Left lung (tissue), 14 donors: ENCODE measurements at places on chromosomes 5 and 9. TPM values are rescaled to one million over a fixed set of nuclear protein-coding genes. Genes with fewer than 3 reads are reported as not detected.

GRCh38 chr9:36764364-36765076, 191.8 kb downstream of the MELK start:
- H3K4me1 ChIP-seq, result no peaks in the 10 kb centered on the region
- H3K36me3 ChIP-seq, result no peaks in the 10 kb centered on the region
- no peak for DNase-seq

DNA sequence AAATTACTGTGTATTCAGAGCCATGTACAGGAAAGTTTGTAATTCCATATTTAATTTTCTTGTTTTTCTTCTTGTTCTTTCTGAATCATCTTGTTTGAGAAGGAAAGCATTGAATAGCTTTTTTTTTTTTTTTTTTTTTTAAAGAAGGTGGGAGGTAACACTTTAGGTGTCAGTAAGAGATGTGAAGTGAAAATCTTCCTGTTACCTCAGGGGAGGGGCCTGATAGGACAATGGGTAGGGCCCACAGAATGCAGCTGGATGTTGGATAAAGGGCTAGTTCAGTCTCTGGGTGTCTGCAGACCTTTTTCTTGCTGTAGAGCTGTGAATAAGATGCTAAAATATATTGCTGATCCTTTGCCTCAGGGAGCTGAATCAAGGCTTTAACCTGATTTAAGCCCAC, 317.4 kb downstream of the MAN2A1 start:
- H3K36me3 ChIP-seq, result no peaks in the 10 kb centered on the region
- no peaks in the 10 kb centered on the region for H3K27me3 ChIP-seq
- DNase-seq, result no peak
- H3K4me3 ChIP-seq, result no peak overlapping the region
- H3K4me1 ChIP-seq, result no peaks in the 10 kb centered on the region

Gene CTXN3
- total RNA-seq, result not detected

DNA sequence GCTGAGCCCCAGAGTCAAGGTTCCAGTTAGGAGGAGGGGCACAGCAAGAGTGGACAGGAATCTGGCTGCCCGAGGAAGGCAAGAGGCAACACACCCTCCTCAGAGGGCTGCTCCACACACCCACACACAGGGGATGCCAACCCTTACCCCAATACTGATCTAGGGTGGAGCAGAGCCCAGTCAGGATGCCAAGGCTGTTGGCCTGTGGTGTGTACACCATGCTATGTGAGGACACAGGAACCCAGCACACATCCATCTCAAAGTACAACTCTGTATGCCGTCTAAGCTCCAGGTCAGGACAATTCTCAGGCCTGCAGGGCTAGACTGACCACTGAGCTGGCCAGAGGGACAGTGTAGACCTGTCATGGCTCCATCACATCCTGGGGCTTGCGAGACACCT, 2.6 kb downstream of the SEPTIN8 start:
- peaks cover 47% of the 10 kb centered on the region for H3K27me3 ChIP-seq
- no peak for DNase-seq
- no peak overlapping the region for H3K4me3 ChIP-seq
- no peaks in the 10 kb centered on the region for H3K36me3 ChIP-seq
- H3K27ac ChIP-seq, result no peak overlapping the region
- peaks cover 14% of the 10 kb centered on the region for H3K4me1 ChIP-seq

Gene ECSCR
- 48.9 TPM for total RNA-seq

DNA sequence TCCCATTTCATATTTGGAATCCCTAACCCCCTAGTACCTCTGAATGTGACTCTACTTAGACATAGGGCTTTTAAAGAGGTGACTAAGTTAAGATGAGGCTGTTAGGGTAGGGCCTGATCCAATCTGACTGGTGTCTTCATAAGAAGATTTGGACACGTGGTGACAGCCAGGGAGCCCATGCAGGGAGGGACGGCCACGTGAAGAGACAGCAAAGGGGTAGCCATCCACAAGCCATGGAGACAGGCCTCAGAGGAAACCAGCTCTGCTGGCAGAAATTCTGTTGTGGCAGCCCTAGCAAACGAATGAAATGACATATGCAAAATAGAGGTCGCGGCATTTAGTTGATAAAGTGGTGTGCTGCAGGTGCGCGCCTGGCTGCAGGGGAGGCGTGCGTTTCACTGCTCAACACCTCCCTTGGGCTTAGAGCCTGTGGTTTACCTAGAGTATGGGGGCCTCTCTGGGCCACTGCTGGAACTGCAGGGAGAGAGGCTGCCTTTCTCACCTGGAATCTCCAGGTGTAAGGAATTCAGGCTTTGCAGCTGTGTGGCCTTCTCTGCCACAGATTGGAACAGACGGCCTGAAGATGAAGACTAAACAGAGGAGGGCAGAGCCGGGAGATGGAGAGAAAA, 7.1 kb upstream of the AFAP1L1 start:
- no peak for DNase-seq
- H3K36me3 ChIP-seq, result no peaks in the 10 kb centered on the region
- no peak overlapping the region for H3K27ac ChIP-seq
- H3K27me3 ChIP-seq, result no peaks in the 10 kb centered on the region

- H3K36me3 ChIP-seq, result no peaks in the 10 kb centered on the region
These were observed 2.6 kb upstream of the SLC25A51 start for GRCh38 chr9:37906312-37907239.

GRCh38 chr5:57338068-57338867, 144.3 kb downstream of the ACTBL2 start:
- no peaks in the 10 kb centered on the region for H3K27me3 ChIP-seq
- no peak overlapping the region for H3K4me3 ChIP-seq
- no peaks in the 10 kb centered on the region for H3K36me3 ChIP-seq
- H3K4me1 ChIP-seq, result no peaks in the 10 kb centered on the region
- DNase-seq, result no peak

GRCh38 chr5:136051486-136052220, 22.9 kb downstream of the TGFBI start:
- no peak overlapping the region for H3K27ac ChIP-seq
- H3K4me1 ChIP-seq, result peaks cover 5% of the 10 kb centered on the region
- peak; percentile 27 for DNase-seq
- H3K36me3 ChIP-seq, result peaks cover 59% of the 10 kb centered on the region
- no peak overlapping the region for H3K4me3 ChIP-seq

- H3K4me1 ChIP-seq, result peaks cover 13% of the 10 kb centered on the region
- no peak for DNase-seq
These were observed 93.9 kb downstream of the ZSWIM6 start for GRCh38 chr5:61425918-61426317.

GRCh38 chr5:67173959-67174358, 22.6 kb downstream of the CD180 start:
- no peak overlapping the region for H3K4me3 ChIP-seq
- H3K27me3 ChIP-seq, result no peaks in the 10 kb centered on the region
- H3K27ac ChIP-seq, result no peak overlapping the region
- no peaks in the 10 kb centered on the region for H3K36me3 ChIP-seq
- H3K4me1 ChIP-seq, result no peaks in the 10 kb centered on the region

DNA sequence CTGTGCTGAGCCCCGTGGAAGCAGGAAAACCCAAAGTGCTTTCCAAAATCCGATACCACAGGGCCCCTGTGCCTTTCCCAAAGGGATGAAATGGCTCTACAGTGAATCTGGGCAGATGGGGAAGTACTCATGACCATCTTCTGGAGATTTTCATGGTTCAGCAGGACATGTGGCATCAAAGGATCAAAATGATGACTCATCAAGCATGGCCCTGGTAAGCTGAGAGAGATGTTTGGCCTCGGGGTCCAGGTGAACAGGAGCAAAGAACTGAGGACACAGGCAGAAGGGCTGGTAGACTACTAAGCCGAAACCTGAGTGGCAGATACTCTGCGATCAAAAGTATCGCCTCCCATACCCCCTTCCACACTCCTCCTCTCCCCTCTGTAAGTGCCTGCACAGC, 160.0 kb upstream of the EFNA5 start:
- no peaks in the 10 kb centered on the region for H3K4me1 ChIP-seq
- H3K27me3 ChIP-seq, result no peaks in the 10 kb centered on the region
- no peaks in the 10 kb centered on the region for H3K36me3 ChIP-seq
- no peak overlapping the region for H3K4me3 ChIP-seq

Gene OTP
- not detected for total RNA-seq

DNA sequence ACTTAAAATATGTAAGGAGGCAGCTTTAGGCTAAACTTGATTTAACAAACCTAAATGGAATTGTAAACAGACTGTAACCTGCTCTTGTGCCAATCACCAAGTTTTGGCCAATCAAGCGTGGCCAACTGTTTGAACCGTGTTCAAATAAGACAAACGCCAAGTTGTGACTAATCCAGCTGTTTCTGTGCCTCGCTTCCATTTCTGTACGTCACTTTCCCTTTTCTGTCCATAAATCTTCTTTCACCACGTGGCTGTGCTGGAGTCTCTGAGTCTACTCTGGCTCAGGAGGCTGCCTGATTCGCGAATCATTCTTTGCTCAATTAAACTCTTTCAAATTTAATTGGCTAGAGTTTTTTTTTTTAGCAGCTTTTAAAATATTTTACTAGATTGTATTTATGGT, 71.3 kb downstream of the LIX1 start:
- H3K36me3 ChIP-seq, result no peaks in the 10 kb centered on the region
- no peaks in the 10 kb centered on the region for H3K27me3 ChIP-seq
- H3K4me1 ChIP-seq, result peaks cover 4% of the 10 kb centered on the region
- H3K4me3 ChIP-seq, result no peak overlapping the region
- H3K27ac ChIP-seq, result no peak overlapping the region

Gene ZNG1F
- 8.7 TPM for total RNA-seq

DNA sequence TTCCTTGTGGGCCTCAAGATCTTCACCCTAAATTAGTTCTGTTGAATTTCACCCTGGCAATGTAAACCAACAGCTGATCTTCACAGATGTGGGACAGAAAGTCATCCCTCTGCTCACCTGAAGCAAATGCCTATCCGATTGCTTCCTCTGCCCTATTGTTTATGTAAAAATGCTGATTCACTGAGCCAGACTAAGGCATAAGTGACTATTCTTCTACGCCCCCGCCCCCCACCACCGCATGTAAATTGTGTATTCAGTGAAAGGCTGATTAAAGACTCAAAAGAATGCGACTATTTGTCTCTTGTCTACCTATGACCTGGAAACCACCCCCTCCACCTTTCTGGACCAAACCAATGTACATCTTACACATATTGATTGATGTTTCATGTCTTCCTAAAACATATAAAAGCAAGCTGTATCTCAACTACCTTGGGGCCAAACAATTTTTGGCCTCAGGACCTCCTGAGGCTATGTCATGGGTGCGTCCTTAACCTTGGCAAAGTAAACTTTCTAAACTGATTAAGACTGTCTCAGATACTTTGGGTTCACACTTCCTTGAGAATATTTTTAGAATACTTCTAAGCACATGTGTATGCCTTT, 129.7 kb upstream of the BOD1 start:
- no peaks in the 10 kb centered on the region for H3K4me1 ChIP-seq
- no peaks in the 10 kb centered on the region for H3K36me3 ChIP-seq
- no peak overlapping the region for H3K27ac ChIP-seq
- DNase-seq, result no peak

DNA sequence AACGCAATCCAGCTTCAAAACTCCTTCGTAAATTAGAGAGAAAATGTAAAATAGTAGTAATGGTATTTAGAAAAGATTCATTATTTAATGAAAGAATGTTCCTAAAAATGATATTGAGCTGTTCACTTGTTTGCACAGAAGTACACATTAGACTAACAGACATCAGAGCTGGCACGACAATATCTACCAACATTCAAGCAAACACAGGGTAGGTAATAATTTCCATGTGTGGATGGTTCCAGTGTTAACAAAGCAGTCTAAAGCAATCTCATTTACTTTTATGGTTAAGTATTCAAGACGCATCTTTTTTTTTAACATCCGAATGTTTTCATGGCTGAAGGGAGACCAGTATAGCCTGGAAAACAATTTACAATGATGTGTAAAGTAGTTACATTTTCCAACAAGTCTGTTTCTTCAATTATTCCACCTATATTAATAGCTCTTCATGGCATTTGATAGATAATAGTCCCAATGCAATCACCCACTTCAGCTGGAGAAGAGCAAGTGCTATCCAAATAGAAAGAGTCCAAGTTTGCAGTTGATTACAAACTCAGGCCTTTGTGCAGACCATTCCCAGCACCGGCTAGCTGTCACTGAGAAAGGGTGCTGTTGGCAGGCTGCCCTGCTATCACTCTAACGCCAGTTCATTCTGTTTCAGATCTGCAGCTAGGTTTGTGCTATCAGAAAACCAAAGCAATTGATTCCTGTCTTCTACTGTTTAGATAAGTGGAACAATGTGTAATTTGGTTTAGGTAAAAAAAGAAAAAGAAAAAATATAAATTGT, 458.8 kb downstream of the DTWD2 start:
- H3K4me1 ChIP-seq, result no peaks in the 10 kb centered on the region
- H3K27me3 ChIP-seq, result no peaks in the 10 kb centered on the region
- H3K36me3 ChIP-seq, result no peaks in the 10 kb centered on the region
- no peak overlapping the region for H3K27ac ChIP-seq
- no peak overlapping the region for H3K4me3 ChIP-seq
- DNase-seq, result no peak

Gene GRM6
- total RNA-seq, result not detected

DNA sequence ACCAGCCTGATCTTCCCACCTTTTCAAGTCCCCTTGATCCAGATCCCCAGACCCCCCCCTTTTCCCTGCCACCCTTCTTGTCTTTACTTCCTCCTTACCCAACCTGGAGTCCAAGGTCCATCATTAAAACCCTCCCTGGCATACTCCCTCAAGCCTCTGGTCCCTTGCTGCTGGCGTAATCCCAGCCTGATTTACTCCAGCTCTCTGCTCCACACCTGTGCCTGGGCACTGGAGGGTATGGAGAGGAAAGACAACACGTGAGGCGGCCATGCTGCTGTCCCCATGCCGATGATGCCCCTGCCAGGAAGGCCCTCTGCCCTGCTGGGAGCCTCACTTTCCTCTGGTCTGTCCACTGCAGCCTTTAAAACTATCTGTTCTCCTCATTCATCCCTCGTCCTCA, 5.1 kb downstream of the B4GALT7 start:
- no peak overlapping the region for H3K27ac ChIP-seq
- H3K4me1 ChIP-seq, result peaks cover 15% of the 10 kb centered on the region
- no peaks in the 10 kb centered on the region for H3K36me3 ChIP-seq
- DNase-seq, result no peak
